Activated T-cell treated with anti-CD3 and anti-CD28 coated beads for 1 hour (primary cell): ENCODE measurements at places on chromosomes 1 and 21.

DNA sequence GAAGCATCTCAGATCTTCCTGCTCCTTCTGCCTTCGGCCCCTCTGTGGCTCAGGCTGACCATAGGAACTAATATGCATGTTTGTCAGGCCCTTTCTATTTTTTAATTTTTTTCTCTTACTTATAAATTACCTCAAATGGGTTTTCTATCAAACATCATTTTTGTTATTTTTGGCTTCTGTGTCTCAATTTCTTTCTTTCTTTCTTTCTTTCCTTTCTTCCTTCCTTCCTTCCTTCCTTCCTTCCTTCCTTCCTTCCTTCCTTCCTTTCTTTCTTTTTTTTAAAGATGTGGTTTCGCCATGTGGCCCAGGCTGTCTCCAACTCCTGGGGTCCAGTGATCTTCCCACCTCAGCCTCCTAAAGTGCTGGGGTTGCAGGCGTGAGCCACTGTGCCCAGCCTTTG, 36.2 kb upstream of the TLR5 start:
- DNase-seq = no peak

- no peak for DNase-seq
Measured at GRCh38 chr1:201904579-201904978, 15.9 kb downstream of the SHISA4 start.

GRCh38 chr1:45895406-45895805, 92.0 kb downstream of the MAST2 start:
- no peak for DNase-seq

- DNase-seq = no peak
Measured at GRCh38 chr1:39474810-39475209, 16.6 kb upstream of the BMP8A start.

- DNase-seq = peak; percentile 85
Measured at GRCh38 chr1:33295450-33296081, 25.3 kb downstream of the A3GALT2 start.

- DNase-seq = no peak
Measured at GRCh38 chr1:87030740-87031690, 116.6 kb downstream of the HS2ST1 start.
